ENCODE measurements at places on chromosomes 5 and 9.

DNA sequence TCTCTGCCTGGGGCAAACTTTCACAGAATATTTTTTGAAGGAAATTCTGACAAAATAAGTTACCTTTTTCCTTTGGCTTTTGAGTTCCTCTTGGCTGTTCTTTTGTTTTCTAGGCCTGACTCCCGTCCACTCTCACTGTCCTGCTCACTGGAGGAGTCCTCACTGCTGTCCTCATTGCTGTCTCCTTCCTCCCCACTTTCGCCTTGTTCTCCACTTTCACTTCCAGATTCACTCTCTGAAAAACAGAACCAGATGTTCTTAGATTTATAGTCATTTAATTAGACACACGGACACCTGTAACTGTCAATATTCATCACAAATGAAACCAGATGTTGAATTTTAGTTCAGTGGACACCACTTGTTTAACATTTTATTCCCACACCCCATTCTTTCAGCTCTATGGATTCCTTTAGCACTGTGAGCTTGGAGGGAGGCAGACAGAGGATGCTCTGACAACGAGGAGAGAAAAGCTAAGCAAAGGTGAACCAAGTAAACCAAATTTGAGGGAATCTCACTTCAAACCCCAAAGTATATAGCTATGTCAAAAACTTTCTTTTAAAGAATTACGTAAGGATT lies 180.7 kb downstream of the AP3B1 start:
- DNase-seq, result no peak

DNA sequence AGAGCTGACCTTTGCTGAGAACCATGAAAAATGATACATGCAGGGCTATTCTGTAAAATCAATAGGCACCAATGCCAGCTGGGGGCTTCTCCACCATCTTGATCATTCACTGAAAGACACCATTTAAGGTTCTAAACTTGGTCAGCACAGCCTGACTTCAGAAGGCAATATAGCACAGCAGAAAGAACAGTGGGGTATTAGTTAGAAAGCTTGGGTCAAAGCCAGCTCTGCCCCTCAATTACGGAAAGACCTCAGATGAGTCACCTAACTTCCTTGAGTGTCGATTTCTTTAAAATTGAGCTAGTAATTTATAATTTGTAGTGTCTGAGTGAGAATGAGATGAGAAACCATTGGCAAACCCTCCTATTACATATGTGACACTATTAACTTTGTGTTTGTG lies 3.4 kb downstream of the TNC start:
- no peak for DNase-seq

GRCh38 chr9:111886983-111887718 lies 9.5 kb upstream of the UGCG start:
- no peak for DNase-seq

DNA sequence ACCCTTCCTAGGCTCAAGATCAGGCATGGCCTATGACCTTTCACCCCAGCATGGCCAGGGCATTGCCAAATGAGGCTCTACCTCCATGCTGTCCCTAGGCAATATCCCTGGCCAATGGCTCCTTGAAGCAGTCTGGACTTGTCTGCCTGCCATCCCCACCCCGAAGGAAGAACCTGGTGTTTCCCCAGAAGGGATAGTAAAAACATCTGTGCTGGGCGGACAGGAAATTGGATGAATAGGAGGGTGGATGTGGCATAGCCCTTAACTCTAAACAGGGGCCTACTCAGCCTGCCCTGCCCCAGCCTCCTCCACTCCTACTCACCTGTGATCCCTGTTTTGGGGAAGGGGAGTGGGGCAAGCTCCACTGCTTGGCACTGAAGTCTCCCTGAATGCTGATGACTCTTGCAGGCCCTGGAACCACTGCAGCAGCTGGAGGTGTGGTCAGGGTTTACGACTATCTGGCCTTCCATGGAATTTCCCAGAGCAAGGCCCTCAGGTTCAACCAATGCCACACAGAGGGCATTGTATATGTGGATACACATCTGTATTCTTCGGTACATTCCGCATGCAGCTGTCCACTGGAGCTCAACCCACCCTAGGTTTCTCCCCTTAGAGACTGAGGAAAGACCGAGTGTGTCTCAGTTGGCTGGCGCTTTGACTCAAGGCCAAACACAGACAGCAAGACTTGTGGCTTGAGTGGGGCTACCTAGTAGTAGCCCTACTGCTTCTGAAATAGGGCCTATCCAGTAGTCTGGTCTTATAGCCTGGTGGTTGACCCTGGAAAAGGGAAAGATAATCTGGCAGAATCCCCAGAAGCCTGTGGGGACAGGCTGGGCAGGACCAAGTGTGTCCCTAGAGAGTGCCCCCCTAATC lies 6.4 kb upstream of the P4HA2 start:
- DNase-seq, result no peak

DNA sequence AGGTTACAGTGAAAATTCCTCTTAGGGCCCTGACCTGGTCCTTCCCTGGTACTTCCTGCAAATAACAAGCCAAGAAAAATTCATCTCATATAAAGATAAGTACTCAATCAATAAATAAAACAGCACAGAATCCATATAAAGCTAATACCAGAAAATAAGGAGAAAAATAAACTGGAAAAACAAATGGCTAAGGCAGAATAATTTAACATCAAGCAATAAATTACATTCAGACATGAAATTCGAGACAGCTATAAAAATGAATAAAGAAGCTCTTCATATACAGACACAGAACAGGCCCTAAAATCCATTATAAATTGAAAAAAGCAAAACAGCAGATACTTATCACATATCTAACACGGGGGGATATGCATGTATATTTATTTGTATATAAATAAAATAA lies 99.2 kb downstream of the DTWD2 start:
- DNase-seq, result no peak

- DNase-seq, result no peak
Observed at GRCh38 chr9:136308702-136309053, 4.8 kb upstream of the CCDC187 start.

GRCh38 chr9:114725930-114726329 lies 43.9 kb upstream of the TEX48 start:
- DNase-seq, result no peak

DNA sequence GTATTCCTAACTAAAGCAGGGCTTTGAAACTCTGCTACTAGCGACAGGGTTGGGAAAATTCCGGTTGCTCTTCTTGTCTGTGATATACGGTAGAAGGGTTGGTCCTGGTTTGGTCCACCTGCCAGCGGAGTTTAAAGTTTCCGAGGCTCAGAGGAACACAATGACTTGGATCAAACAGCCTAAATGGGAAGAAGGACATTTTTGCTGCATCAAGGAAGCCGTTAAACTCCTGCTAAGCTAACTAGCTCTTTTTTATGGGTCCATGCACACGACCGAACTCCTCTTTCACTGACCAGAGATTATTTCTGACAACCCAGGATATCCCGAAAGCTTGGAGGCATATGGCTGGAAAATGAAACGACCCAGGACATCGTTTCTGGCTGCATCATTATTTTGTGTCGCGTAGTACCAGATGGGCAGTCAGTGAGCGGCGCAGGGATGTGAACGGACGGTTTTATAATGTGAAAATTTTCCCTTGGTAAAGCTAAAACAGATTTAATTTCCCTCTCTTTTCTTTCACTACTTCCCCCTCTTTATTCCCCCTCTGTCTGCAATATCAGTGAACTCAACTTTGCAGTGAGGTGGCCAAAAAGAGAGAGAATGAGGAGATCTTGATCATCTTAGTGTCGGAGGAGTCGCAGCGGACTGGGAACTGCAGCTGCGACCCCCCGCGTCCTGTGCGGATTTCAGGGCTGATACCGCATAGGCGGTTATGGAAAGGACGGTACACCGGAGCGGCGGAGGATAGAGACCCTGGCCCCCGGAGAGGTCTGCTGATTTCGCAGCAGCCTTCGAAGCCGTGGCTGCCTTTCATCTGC lies at the start of gene LURAP1L:
Gene LURAP1L (plus strand): TSS at position 160 of the 818 bp plus-strand sequence. CDS start 696 bp downstream, outside the sequence.
- DNase-seq, result no peak

DNA sequence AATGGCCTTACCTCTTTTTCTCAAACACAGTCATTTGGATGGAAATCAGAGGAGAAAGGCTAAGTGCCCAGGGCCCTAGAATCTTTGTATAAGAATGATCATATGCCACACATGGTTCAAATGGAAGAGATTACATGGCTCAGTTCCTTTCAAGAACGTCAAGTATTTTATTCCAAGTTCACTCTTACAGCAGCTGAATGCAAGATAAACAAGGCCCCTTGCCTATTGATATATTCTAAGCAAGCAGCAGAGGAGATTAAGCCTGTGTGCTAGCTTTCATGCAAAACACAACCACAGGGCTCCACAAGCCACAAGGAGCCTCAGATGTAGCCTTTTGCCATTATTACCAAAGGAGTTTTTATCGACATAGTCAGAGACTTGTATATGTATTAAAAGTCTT lies 55.3 kb upstream of the SLCO6A1 start:
- DNase-seq, result no peak

- DNase-seq, result no peak
Observed at GRCh38 chr9:133716564-133717112, 21.5 kb downstream of the SARDH start.

DNA sequence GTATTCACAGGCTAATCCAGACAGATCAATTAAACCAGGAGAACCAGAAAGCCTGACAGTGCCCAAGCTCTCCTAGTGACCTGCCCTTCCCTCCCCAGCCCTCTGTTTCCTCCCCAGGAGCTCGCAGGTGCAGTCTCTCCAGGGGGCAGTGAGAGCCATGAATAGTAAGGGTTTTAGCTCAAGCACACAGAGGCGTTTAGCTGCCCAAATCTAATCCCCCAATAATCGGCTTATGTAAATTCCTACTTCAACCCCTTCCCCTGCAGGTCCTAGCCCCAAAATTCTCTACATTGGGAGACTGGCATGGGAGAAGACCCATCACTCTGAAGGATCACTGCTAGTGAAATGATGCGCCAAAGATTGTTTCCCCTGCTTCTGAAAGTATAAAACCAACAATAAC lies 10.5 kb upstream of the TAL2 start:
- no peak for DNase-seq

DNA sequence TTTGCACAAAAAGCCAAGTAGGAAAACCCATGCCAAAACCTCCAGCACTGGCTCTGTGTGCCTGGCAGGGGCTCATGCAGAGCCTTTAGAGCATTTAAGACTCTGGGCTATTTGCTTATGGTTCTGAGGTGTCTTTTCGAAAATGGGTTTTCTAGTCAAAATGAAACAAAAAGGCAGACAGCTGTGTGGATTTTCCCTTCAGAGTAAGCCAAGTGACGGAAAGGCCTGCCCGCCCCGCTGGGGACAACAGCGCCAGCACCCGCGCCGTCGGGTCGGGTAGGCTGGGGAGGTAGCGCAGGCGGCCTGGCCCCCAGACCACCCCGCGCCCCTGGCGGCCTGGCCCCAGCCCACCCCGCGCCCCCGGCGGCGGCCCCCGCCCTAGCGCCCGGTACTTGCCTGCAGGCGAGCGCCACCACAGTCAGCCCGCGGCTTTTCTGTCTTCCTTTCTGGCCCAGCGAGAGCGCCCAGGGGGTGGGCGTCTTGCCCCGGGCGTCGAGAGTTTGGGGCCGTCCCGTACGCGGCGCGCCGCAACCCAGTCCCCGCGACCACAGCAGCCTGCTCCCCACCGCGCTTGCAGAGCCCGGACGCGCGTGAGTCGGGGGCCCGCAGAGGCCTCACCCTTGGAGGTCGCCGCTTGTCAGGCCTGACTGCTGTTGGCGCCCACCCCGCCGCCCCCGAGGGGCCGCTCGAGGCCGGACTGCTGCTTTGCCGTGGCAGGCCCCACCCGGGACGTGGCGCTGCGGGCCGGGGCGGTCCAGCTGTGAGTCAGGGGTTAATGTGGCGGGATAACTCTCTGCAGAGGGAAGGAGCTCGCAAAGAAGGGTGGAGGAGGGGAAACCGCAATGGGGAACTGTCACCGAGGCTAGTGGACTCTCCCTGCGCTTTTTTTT lies at the start of gene TICAM2:
Gene TICAM2 (minus strand): TSS at position 779 of the 890 bp plus-strand sequence. CDS start 21,223 bp downstream, outside the sequence.
- DNase-seq, result peak; percentile 53

DNA sequence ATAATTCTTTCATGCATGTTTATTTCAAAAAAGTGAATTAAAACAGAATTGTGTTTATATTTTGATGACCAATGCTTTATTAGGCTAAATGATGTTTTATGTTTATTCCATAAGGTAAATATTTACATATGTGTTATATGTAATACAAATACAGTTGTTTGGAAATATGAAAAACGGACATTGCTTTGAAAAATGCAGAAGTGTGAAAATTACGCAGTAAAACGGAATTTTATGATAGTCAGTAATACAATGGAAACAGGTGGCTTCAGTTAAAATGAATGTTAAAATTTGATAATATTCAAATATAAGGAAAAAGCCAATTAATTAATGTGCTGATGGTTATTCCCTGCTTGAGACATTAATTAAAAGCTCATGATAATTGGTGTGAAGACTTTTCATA lies 1633.8 kb downstream of the MAT2B start:
- no peak for DNase-seq

GRCh38 chr5:144276034-144276822 lies 105.6 kb downstream of the KCTD16 start:
- no peak for DNase-seq

GRCh38 chr5:40401284-40402006 lies 278.3 kb upstream of the PTGER4 start:
- DNase-seq, result no peak

DNA sequence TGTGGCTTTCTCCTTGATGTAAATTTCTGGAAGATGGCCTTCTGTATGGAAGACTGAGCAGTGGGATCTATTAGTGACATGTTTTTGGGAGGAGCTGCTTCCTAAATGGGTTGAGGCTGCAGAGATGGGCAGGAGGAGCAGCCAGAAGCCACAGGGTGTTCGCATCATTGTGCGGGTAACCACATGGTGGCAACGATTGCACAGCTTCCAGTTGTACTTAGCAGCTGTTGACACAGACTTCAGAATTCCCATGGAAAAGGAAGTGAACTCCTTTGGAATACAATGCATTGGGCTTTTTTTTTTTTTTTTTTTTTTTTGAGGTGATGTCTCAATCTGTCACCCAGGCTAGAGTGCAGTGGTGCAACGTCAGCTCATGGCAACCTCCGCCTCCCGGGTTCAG lies 297.3 kb downstream of the NR3C1 start:
- DNase-seq, result no peak

- DNase-seq, result no peak
Observed at GRCh38 chr9:36739373-36740116, 166.8 kb downstream of the MELK start.

DNA sequence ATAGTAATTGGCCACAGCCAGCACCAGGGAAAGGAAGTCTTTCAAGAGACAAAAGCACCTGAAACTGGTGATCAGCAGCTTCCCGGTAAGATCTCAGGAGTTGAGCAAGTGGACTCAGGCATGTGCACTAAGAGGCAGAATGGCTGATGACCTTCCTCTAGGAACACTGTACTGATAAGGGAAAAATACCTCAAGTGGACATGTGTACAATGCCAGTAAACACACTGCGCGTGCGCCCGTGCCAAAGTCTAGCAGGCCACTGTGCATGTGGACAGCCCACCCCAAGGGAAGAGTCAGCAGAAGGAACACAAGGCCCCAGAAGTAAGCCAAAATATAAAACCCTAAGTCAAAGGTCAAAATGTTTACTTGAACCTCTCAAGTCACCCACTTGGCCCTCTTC lies 423.0 kb downstream of the TUSC1 start:
- DNase-seq, result no peak

DNA sequence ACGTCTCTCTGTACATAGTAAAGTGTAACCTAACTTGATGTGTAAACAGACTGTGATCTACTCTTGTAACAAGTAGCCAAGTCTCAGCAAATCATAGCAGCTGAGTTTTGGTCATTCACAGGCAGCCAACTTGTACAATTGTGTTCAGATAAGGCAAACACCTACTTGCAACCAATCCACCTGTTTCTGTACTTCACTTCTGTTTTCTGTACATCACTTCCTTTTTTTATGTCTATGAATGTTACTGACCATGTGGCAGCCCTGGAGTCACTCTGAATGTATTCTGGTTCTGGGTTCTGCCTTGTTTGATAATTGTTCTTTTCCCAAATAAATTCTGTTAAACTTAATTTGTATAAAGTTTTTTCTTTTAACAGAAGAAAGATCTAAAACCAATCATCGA lies 26.0 kb downstream of the RLN2 start:
- no peak for DNase-seq

GRCh38 chr5:88094403-88094802 lies 174.2 kb downstream of the TMEM161B start:
- DNase-seq, result no peak
